ENCODE measurements at places on chromosomes 4 and X.

GRCh38 chr4:156961196-156962057 is 10.2 kb downstream of the PDGFC start:
- DNase-seq: no peak

- peak; percentile 91 for DNase-seq
Measured at GRCh38 chr4:109078724-109079123, 223.7 kb downstream of the COL25A1 start.

- DNase-seq: no peak
Measured at GRCh38 chr4:106172861-106173260, 143.1 kb downstream of the TBCK start.

DNA sequence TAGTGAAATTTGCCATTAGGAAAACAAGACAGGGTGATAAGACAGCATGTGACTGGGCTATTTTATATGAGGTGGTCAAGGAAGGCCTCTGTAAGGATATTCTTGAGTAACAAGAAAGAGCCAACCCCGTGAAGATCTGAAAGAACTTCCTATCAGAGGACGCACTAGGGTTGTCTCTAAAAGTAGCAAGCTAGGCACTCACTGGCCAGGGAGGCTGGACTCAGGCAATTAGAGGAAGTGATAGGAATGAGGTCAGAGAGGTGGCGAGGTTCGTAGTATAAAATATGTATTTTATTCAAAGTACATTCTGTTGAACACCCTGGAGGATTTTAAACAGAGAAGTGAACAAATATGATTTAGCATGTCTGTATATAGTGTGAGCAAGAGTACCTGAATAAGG is 4.6 kb downstream of the BMPR1B start:
- no peak for DNase-seq

DNA sequence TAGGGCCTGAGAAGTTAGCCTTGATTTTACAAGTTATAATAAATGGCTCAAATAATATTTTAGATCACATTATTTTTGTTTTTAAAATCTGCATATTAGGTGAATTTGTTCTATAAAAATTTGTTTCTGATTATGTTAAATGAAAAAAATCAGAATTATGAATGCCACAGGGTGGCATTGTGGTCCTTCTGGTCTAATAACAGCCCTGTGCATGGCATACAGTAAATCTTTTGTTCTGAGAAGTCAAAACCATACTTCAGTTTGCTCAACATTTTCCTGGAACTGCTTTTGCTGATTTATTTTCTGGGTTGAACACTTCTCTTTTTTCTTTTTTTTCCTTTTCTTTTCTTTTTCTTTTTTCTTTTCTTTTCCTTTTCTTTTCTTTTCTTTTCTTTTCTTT is 101.0 kb upstream of the UBQLN2 start:
- no peak for DNase-seq

DNA sequence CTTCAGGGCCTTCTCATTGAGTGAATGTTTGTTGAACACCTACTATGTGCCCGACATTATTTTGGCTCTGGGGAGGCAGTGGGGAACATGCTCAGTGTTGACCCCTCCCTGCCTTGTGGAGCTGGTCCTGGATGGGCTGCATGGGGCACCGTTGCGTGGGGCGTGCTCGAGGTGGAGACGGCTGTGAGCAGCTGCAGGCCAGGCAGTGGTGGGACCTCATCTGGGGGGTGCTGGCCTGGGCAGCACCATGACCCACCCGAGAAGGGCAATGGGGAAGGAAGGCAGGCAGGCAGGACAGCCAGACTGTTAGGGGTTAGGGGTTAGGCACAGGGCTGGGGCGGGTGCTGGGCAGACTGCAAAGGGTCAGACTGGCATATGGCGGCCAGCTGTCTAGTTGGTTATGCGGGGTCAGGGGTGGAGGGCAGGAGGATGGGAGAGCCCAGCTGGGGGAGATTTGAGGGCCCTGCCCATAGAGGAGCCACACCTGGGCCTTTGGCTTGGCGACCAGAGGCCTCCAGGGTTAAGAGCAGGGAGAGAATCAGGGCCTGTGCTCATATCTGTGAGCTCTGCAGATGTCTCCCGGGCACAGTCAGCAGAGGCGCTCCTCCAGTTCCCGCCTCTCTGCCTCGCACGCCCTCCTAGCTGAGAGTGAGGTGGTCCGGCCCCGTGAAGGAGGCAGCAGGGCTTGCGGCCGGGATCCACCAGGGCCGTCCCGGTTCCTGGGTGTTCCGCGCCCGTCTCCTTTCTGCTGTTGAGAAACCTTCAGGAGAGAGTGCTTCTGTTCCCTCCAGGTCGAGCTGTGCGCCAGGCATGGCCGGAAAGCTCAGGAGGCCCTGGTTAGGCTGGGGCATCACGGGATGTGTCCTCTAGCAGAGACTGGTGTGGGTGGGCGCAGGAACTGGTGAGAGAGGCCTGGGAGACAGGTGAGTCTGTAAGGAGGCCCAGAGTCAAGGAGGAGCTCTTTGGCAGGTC is 73.3 kb downstream of the RGS12 start:
- no peak for DNase-seq

DNA sequence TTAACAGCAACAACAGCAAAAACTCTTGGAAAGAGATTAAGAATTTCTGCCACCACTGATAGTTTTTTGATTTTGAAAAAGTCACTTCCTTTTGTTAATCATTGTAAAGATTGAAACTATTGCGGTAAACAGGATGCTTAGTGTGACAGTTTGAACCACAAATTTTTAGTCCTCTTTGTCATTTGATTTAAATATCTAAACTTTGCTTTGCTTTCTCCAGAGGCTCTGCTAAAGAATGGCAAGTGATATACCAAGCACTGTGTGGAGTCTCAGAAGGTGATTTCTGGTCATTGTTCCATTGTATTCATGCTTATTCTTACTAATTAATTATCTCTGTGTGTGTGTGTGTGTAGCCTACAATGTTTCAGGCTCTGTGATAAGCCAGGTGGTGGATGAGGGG is 155.6 kb downstream of the BMPR1B start:
- no peak for DNase-seq

- no peak for DNase-seq
Measured at GRCh38 chr4:94978904-94979303, 221.1 kb downstream of the BMPR1B start.

DNA sequence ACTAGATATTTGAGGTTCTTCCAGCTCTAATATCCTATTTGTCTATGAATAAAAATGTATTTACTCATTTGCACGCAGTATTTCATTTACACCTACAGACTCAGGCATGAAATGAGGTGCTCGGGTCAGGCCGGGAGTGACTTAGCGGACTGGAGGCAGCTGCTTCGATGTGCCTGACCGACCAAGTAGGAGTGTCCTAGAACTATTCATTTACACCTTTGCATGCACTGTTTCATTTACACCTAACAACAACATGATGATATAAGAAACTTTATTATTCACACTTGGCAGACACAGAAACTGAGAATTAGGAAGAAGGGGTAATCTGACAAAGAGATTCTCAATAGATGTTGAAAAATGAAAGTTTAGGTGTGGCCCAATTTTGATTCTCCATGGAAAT is 28.7 kb upstream of the FAT1 start:
- DNase-seq: no peak

GRCh38 chrX:40260146-40260747 is 162.5 kb upstream of the BCOR start:
- no peak for DNase-seq

DNA sequence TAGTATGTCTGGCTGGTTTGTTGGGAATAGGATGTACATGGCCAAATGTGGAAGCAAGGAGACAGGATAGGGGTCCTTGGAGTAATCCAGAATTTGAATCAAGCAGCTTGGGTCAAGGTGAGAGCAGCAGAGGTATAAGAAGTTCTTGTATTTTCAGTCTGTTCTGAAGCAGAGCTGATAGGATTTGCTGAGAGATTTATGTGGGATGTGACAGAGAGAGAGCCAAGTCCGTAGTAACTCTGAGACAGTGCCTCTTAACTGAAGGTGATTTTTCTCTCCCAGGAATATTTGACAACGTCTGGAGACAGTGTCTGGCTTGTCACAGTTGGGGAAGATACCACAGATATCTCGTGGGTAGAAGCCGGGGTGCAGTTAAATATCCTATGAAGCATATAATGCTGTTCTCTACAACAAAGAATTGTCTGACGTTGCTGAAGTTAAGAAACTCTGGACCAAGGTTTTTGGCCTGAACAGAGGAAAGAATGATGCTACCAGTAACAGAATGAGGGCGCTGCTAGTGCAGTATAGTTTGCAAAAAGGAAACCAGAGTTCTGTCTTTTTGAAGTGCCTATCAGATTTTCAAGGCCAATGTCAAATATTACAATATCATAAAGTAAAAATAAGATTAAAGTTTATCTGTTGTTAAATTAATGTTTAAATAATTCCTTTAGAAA is 184.0 kb downstream of the ARHGAP24 start:
- no peak for DNase-seq

DNA sequence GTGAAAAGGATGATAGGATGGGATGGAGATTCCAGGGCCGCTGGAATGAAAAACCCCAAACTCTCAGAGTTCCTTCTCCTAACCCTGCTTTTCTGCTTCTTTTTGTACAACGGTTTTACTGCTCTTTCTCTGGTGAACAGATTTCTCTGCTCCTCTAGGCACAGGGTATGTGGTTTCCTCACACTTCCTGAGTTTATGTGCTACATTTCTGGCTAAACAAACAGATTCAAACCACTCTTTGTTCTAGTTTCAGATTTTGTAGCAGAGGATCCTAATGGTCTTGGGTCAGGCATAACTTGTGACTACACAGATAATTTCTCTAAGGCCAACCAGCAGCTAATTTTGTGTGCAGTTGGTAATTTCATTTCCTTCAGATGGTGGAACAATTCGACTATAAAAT is 52.6 kb downstream of the OSTC start:
- DNase-seq: peak; percentile 37

- no peak for DNase-seq
Measured at GRCh38 chr4:73224886-73225285, 33.7 kb downstream of the ANKRD17 start.

DNA sequence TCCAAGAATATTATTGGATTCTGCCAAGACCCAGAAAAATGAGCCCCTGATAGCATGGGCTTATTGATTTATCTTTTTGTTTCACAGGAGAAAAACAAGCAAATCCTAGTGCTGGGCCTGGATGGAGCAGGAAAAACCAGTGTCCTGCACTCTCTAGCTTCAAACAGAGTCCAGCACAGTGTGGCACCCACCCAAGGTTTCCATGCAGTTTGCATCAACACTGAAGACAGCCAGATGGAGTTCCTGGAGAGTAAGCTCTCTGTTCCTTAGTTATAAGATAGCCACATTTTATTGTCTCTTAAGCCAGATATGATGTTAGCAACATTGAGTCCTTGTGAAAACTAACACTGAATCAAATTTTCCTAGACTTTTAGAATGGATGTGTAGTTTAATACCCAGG is 5.5 kb downstream of the ARL9 start:
- DNase-seq: no peak

DNA sequence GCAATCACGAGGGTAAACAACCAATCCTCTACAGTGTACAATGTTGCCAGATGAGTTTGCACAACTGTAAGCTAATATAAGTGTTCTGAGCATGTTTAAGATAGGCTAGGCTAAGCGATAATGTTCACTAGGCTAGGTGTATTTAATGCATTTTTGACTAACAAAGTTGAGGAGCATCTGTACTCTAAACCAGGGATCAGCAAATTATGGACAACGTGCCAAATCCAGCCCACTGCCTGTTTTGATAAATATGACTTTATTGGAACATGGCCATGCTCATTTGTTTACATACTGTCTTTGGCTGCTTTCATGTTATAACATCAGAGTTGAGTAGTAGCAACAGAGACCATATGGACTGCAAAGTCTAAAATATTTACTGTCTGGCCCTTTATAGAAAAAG is 46.3 kb upstream of the ARHGEF6 start:
- no peak for DNase-seq

- DNase-seq: peak; percentile 11
Measured at GRCh38 chr4:39169426-39169825, 12.9 kb upstream of the WDR19 start.

DNA sequence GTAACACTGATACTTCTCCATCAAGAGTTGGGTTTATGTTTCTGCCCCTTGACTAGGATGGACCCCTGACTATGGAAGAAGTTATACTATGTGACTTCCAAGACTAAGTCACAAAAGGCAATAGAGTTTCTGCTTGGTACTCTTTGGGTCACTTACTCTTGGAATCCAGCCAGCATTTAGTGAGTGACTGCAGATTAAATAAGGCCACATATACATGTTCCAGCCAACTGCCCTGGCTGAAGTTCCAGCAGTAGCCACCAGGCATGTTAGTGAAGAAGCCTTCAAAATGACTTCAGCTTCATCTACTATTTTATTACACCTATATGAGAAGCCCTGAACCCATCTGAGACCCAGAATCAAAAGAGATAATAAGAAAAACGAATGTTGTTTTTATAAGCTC is 524.0 kb downstream of the DMD start:
- no peak for DNase-seq

DNA sequence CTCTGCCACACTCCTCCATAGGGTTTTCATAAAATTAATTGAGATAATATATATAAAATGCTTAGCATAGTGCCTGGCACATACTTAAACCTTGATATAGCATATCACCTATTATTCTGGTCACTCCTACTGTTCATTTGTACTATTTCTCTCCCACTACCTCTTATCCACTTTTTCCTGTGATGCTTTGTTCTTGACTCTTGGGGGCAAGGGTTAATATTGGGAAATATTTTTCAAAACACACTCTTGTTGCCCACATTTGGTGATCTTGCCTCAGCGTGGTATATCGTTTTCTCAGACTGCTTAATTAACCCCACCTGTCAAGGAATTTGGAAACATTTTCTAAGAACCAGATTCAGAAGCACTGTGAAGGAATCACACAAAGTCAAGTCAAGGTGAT is 16.3 kb downstream of the SERPINA7 start:
- DNase-seq: no peak

- DNase-seq: no peak
Measured at GRCh38 chr4:32929796-32930699, 2209.9 kb downstream of the PCDH7 start.

DNA sequence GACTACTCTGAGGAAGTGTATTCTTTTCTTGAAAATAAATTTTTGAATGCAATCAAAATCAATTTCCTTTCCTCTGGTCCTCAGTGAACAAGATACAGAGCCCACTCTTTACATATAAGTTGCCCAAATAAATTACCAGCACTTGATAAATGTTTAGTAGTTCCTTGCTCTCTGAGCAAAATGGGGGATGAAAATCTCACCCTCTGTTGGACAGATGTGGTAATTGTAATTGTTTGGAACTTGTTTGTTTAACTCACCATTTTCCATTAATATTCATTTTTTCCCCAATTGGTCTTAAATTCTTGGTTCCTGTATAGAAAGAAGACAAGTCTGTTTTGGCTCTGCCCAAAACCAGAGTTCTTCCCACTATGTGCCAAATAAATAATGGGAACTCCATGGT is 146.3 kb downstream of the LDB2 start:
- no peak for DNase-seq

GRCh38 chr4:78166622-78167021 is 109.5 kb downstream of the FRAS1 start:
- no peak for DNase-seq

DNA sequence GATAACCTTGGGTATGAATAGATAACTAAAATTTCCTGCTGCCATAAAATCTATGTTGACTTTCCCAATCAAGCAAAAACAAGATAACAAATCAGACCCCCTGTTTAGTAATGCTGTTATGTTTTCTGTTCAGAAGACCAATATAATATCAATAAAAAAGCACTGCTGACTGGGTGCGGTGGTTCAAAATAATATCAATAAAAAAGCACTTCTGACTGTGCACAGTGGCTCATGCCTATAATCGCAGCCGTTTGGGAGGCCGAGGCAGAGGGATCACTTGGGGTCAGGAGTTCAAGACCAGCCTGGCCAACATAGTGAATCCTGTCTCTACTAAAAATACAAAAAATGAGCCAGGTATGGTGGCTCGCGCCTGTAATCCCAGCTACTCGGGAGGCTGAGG is 36.7 kb downstream of the ANTXR2 start:
- no peak for DNase-seq
